ENCODE measurements at places on chromosomes 12 and 14.

DNA sequence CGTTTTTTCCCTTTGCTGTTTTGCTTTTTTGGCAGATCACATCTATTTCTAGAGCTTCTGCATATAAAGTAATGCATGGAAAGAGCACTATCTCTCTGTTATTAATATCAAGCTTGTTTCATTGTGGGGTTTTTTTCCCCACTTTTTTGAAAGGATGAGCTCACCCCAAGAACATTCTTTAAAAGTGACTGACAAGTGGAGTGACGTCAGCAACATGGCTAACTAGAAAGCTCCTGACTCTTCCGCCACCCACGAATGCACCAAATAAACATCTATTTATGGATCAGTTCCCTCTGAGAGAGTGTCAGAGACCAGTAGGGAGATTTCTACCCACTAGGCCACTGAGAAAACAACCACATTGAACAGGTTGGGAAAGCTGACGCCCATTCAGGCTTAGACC is 445.4 kb downstream of the GALC start:
- DNase-seq: no peak

- DNase-seq: no peak
These were observed 395.0 kb downstream of the ZFP36L1 start for GRCh38 chr14:68397822-68398221.

DNA sequence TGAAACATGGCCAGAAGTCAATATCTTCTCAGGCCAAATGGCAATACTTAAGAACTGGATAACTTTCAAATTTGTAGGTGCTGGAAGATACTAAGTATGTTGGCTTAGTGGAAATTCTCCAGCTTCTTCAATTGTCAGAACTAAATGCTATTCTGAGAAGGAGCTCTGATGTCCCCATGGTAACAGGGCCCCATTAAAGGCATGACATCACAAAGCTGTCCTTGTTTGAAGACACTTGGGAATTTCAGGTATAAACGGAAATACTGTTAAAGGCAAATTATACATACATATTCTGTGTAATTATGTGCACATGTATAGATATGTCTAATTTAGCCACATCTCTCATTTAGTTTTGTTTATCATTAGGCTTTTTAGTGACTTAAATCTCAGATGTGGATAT is 210.0 kb upstream of the SEL1L start:
- no peak for DNase-seq

DNA sequence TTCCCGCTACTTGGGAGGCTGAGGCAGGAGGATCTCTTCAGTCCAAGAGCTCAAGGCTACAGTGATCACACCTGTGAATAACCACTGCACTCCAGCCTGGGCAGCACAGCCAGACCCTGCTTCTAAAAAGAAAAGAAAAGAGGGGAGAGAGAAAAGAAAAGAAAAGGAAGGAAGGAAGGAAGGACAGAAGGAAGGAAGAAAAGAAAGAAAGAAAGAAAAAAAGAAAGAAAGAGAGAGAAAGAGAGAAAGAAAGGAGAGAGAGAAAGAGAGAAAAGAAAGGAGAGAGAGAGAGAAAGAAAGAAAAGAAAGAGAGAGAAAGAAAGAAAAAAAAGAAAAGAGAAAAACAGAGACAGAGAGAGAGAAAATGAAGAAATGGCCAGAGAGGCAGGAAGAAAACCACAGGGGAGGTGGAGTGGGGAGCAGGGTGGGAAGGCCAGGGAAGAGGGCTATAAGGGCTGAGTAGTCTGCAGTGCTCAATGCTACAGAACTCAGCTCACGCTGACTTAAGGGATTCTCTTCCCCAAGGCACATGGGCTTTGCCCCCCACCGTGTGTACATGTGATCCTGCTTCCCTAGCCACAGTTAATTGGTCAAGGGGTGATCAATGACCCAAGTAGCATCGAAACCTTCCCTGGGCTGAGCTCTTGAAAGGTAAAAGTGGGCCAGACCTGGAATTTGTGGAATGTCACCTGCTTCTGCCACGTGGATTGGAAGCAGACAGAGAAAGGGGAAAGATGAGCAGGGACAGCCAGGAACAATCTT is 90.4 kb upstream of the TMCC3 start:
- no peak for DNase-seq

DNA sequence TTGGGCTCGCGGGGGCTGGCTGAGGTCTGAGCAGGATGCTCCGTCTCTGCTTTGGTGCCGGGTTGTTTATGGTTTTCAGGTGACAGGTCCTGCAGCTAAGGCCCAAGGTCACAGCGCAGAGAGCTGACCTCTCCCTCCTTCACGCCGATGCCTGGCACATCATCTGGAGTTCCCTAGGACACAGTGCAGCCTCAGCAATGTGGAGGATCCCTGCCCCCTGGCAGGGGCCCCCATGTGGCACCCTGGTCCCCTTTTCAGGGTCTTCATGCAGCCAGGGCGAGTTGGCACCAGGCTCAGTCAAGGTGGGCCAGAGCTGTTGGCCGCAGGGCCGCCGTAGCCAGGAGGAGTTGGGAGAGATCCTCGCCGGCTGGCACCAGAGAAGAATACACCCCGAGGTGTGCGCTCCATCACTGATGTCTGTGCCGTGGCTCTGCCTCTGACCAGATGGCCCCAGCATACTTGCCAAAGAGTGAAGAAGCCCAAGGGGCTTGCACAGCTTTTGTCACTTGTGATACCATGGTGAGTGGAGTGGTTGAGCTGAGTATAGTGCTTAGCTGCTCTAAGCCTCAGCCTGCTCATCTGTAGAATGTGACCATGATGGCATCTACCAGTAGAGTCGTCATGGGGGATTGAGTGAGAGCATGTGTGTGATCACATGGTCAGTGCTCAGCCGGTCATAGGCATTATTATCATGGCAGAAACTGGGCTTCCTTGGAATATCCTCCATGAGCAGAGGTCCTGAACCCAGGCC is 11.0 kb downstream of the TPCN1 start:
- DNase-seq: no peak

GRCh38 chr12:80412343-80412953 is 31.6 kb upstream of the PTPRQ start:
- DNase-seq: peak; percentile 35

DNA sequence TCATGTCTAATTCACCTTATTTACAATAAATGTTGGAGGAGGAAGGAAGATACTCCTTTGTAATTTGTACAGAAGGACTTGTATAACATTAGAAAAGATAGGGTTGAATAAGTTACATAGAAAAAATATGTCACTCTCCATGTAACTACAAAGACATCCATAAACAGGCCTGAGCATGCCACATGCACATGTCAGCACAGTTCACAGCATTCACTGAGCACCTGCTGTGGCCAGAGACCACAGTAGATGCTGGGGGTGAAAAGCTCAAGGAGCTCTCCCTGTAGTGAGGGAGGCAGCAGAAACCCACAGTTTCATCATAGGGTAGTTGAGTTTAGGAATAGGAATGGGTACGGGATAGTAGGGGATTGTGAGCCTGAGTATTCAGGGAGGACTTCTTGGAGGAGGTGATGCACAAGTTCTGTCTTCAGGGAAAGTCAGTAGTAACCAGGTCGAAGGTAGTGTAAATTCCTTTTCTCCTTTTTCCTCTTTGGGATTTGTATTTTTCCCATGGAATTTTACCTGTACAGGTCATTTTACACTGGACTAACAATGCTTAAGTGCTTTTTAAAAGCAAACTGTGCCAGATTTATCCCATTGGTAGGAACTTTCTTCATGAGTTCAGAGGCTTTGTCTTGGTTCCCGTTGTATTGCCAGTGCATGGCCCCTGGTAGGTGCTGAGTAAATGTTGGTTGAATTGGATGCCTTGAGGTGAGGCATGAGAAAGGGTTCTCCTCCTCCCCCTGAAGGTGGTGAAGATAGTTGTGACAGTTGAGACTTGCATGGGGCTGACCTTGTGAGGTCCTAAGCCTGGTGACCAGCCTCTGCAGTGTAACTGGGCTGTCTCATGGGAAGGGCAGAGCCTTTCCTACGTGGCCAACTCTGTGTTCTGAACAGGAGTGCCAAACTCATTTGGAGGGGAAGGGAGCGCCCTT is 20.2 kb downstream of the PRKCH start:
- DNase-seq: no peak

DNA sequence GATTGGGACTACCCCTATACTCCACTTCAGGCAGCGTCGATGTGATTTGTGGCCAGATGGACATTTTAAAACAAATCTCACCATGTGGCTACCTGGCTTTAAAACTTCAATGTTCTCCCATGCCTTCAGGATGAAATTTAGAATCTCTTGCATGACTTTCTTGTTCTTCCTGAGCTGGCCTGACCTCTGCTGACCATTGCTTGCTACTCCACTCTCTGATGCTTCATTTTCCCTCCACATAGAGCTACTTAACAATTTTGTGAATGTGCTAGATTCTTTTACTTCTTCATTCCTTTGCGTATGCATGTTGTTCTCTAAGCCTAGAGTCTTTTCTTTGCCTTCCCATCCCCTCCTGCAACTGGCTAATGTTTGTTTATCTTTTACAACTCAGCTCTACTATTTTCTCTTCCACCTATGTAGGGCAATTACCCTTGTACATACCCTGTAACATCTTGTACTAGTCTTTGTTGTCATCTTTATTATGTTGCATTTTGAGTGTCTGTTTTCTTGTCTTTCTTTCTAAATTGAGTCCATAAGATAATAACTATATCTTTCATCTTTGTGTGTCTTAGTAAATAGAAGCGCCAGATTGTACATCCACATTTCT is 41.2 kb downstream of the YLPM1 start:
- DNase-seq: no peak

GRCh38 chr14:68792979-68793733 is at the start of gene ZFP36L1:
TSS of gene ZFP36L1 (minus strand) at chr14:68793067. CDS start at chr14:68792938, 129 bp downstream.
- no peak for DNase-seq

DNA sequence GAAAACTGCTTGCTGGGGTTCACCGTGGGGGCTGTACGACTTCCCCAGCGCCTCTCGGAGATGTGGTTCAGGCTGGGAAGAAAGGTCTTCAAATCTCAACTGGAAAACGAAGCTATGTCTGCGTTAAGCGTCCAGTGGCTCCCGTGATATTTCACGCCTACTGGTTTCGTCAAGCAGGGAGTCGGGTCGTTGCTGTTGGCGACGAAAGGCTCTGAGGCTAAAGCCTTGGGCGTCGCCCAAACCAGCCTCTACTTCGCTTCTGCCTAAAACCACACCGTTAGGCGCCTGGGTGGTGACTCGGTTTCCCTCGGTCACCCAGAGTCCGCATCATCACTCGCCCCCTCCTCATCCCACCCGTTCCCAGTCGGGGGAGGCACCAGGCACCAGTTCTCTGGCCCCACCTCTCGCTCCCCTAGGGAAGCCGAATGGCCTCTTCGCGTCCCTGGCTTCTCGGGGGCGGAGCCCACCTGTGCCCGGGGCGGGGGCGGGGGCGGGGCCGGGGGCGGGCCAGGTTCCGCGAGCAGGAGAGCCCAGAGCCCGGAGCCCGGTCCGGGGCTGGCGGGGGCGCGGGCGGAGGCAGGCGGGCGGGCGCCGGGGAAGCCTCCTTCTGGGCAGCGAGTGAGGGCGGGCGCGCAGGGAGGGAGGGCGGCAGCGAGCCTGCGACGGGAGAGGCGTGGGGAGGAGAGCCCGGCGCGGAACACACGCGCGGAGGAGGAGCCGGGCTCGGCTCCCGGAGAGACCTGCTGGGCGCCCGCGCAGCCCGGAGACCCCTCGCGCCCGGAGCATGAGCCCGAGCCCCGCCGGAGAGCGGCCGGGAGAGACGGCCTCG is at the start of gene B4GALNT3:
TSS of gene B4GALNT3 (plus strand) at position 510 of the 829 bp plus-strand sequence. CDS start 438 bp downstream, outside the sequence.
- peak; percentile 56 for DNase-seq

- DNase-seq: no peak
These were observed 6.3 kb downstream of the TRAFD1 start for GRCh38 chr12:112131686-112132085.

DNA sequence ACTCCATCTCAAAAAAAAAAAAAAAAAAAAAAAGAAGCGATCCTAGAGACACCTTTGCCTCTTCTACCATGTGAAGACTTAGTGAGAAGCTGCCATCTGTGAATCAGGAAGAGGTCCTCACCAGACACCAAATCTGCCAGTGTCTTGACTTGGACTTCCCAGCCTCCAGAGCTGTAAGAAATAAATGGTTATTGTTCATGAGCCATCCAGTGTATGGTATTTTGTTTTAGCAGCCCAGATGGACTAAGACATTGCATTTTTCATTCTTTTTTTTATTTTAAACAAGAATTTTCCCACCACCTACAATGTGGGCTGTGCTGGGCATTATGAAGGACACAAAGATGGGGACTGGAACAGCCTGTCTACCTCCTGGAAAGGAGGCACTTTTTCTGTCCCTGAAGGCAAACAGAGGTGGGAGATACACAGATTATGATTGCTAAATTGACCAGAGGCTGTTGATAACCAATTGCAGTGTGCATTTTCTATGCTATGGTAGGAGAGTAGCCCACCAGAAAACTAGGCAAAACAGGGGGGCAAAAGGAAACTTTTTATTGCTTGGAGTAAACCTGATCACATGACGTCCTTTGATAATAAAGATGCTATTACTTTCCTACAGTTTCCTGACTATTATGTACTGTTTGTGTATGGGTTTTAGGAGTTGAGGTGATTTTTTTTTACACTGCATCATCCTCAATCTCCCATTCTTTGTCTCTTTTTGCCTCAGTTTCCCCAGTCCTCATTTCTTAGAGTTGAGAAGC is 2.8 kb upstream of the C12orf43 start:
- DNase-seq: no peak

- no peak for DNase-seq
These were observed at the start of gene PLEKHG7 for GRCh38 chr12:92702754-92703679. TSS of gene PLEKHG7 (plus strand) at chr12:92702989. CDS start at chr12:92706632, 3,643 bp downstream.

Measured in NCI-H1092 (cell line).